ENCODE measurements at places on chromosomes 12 and 14.

GRCh38 chr12:129771238-129771637, 132.6 kb downstream of the TMEM132D start:
- no peak for DNase-seq

DNA sequence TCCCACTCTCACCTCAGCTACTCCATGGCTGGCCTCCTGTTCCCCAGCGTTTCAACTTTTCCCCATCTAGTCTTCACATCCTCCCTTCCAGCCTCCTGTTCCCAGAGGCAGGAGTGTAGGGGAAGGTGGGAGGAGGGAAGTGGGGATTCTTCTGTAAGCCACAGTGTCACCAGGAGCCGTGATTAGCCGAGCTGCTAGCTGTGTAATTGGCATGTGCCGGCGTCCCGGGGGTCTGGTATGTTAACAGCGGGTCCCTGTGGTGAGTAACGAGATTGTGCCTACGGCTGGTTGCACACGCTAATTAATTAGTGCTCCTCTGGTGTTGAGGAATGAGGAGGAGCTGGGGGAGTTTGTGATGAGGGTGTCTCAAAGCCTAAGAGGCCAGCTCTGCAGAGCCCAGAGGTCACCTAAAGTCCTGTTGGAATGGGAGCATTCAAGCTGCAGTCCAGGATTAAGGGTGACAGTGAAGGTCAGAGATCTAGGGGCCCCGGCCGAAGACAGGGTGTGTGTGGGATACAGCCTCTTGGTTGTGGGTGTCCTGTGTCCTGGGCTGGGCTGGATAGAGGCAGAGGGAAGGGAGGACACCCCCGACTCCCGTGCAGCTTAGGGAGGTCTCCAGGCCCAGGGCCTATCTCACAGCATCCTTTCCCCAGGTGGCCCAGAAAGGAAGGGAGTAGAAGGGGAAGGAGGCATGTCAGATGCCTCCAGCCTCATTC, 10.0 kb upstream of the CALCOCO1 start:
- no peak for DNase-seq

DNA sequence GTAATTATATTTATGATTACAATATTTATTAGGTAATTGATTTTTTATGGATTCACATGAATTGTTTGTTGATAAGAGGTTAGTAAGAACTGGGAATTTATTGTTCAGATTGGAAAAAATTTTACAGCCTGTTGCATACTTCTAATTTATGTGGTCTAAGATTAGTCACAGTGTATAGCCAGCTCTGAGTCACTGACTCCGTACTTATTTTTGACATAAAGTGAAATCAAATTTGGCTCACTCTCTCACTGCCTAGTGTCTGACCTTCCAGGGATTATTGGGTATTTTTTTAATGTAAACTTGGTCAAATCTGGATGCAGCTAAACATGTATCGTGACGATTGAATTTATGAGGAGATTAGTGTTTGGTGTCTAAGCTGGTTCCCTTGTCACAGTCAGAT, 109.3 kb downstream of the PTPRQ start:
- DNase-seq = no peak

DNA sequence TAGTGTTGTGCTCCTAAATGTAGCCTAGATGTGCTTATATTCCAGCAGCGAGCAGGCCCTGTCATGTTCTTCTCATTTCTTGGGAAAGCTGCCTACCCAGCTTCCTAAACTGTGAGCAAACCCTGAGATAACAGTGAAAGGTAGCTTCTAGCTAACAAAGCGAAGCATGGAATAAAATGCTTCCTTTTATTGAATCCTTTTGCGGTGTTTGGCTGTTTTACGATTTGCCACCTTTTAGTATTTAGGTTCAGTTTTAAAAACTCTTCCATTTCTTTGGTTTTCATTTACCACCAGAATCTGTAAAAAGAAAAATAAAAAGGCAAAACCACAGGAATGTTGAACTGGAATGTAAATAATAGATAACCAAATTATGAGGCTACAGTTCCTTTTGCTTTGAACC, 5.0 kb upstream of the PKP2 start:
- no peak for DNase-seq

- DNase-seq = no peak
Observed at GRCh38 chr12:98743362-98743953, 98.4 kb downstream of the APAF1 start.

GRCh38 chr12:12427568-12427967, 70.7 kb downstream of the BORCS5 start:
- no peak for DNase-seq

GRCh38 chr12:52204931-52205505, 13.2 kb upstream of the KRT80 start:
- DNase-seq = no peak

GRCh38 chr14:94376108-94376975, 12.1 kb downstream of the SERPINA1 start:
- no peak for DNase-seq

GRCh38 chr12:90627180-90627896, 327.6 kb downstream of the CCER1 start:
- DNase-seq = no peak

- no peak for DNase-seq
Observed at GRCh38 chr12:75553398-75553797, 42.0 kb upstream of the KRR1 start.

- no peak for DNase-seq
Observed at GRCh38 chr14:19729359-19729758, 14.0 kb upstream of the OR4Q3 start.

GRCh38 chr12:108122644-108123043, 6.4 kb upstream of the WSCD2 start:
- DNase-seq = no peak

DNA sequence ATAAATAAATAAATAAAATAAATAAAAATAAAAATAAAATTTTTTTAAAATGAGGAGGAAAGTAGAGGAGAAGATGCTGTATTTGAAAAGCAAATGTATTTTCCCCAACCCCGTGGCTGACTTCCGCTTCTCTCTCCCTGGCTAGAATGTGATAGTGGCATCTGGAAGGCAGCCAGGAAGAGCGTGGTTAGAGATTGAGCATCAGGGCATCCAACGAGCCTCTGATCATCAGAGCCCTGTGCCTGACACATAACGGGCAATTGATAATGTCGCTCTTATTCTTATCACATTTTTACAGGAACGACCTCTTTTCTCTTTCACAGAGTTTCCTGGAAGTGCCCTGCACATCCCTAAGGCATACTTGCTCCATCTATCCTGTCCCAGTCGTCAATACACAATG, 496.9 kb upstream of the TMEM132C start:
- DNase-seq = no peak

DNA sequence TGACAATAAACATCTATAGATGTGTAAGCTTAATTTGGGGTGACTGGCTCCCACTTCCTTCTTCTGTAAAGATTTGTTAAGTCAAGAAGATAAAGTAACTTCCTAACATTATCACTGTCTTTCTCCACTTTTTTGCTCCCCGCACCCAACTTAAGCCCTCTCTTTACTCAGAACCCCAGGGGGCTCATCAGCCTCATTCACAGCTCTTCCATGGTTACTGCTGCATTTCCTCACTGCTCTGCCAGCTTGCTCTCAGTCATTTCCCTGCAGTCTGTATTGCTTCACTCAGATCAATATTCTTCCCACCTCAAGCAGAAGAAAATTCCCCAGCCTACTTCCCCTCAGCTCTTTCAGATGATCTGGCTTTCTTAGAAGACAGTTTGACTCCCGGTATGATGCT, 102.0 kb downstream of the PIK3C2G start:
- no peak for DNase-seq

Data from NCI-H187 treated with DMSO at 0.1 percent for 48 hours (cell line).